ENCODE measurements at places on chromosomes 4 and X.

DNA sequence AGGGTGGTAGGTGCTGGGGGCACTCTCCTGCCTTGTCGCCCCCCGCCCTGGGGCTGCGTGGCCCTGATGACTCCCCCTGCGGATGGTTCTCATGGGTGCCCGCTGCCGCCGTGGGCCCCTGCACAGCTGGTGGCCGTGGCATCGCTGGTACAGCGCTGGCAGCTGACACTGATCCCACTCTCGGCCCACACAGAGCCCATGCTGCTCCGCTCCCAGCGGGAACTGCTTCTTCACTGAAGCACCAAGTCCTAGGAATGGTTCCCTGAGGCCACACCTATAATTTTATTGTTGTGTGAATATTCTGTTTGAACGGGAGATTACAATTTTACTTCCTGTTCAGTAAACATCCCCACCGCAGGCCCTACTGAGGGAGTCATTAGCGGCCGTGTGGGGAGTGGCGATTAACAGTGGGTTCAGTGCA lies 138.6 kb upstream of the NKX1-1 start:
- DNase-seq = no peak

GRCh38 chrX:24396931-24397279 lies 36.5 kb downstream of the SUPT20HL1 start:
- no peak for DNase-seq

DNA sequence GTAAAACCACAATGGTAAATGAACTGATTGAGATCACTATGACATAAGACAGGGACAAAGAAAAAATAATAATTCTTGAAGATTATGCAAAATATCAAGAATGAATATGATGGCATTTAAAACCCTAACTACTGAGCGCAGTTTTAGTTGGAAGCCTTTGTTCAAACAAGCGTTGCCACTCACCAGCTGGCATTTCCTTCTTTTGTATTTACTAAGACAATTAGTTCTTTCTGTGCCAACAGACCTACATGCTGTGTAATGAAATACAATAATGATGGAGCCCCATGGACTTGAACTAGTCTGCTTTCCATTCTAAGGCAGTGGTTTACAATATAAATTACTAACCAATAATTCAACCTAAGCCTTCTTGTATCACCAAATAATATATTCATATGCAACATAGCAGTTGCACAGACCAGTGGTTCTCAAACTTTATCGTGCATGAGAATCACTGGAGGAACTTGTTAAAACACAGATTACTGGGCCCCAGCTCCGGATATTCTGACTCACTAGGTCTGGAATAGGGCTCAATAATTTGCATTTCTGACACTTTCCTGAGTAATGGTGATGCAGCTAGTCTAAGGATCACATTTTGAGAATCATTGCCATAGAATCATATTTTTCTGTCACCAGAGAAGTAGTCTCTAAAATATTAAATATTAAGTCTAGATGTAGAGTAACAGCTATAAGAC lies 196.4 kb upstream of the MAGEB18 start:
- no peak for DNase-seq

DNA sequence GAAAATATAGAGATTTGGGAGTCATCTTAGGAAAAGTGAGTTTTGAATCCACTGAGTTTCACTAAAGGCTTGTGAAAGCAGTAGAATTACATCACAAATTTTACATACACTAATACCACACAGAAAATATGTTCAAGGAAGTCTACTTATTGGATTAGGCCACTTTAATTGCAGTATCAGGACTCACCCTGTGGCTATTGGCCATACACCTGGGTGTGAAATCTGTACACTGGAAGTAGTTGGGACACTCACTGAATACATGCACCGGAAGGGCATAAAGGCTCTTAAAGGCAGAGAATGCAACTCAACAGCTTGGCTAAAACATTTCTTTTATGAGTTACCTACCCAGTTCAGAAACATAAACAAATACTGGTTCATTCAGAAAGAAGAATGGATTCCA lies 19.8 kb downstream of the MAOB start:
- DNase-seq = no peak

DNA sequence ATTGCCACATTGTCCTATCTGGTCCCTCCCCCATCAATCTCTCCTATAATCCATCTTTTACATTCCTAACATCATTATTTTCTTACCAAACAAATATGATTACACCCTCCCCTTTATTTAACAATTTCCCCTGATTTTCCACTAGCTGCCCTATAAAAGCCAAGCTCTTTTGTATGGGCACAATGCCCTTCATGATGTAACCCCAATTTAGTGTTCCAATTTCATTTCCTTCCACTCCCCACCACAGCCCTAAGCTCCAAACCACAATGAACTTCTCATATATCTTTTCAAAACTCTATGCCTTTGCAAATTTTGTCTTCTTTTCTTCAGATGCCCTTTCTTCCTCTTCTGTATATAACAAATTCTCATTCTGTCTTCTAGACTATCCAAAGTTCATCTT lies 39.5 kb upstream of the PTPN13 start:
- DNase-seq = no peak

GRCh38 chrX:10577853-10578252 lies 42.5 kb downstream of the MID1 start:
- no peak for DNase-seq

- no peak for DNase-seq
These were observed 136.2 kb downstream of the PPP3CA start for GRCh38 chr4:101211146-101211553.

DNA sequence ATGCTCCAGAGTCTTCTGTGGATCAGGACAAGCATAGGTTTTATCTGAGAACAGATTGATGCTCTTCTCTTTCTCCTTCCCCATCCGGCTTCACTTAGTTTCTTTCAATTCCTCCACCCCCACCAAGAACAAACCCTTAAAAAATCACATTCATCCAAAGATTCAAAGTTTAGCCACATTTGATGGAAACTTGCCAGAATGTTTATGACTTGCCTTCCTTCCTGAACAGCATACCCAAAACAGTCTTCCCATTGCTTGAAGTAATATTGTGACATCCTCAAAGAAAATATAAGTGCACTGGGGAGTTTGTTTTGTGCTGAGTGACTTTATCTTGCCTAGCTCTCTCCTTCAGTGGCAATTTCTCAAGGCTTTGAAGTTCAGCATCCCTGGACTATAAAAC lies 83.0 kb downstream of the MAGEB17 start:
- no peak for DNase-seq

- no peak for DNase-seq
These were observed 70.0 kb upstream of the MSX1 start for GRCh38 chr4:4789462-4789861.

DNA sequence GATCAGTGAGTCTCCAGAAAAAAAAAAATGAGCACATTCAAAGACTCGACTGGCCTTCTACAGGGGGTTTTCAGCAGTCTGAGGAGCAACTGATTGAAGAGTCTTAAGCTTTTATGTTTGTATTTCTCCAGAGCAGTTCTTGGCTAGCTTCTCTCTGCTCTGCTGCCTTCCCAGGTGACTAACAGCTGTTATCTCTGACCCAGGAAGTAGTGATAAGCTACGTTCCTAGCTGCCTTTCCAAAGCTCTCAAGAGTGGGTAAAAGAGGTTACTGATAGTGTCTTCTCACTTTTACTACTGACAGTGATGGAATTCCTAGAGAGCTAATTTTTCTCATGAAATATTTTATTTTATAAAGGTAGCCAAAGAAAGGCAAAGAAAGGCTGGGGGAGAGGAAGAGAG lies 66.6 kb downstream of the ENOX2 start:
- no peak for DNase-seq

- no peak for DNase-seq
These were observed 67.1 kb downstream of the DOCK11 start for GRCh38 chrX:118562582-118563164.

- peak; percentile 37 for DNase-seq
These were observed 136.4 kb downstream of the ZNF674 start for GRCh38 chrX:46408553-46409407.

DNA sequence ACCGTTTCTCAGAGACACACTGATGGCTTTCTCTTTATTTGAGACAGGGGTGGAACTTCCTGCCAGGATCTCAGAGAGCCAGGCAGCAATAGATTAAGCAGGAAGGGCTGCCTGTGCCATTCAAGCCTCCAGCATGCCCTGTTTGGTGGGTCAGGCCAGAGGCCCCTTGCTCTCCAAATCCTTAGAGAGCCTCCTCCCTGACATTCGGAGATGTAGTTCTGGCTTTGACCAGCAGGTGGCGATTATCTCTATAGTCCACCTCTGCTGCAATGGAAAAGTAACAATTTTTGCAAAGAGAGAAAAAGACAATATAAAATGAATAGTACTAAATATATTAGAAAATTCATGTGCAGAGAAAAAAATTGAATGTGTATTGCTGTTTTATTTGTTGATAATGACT lies 93.9 kb downstream of the NXF2B start:
- peak; percentile 30 for DNase-seq

GRCh38 chrX:15911734-15912550 lies 57.3 kb upstream of the AP1S2 start:
- DNase-seq = no peak

GRCh38 chrX:134423606-134424005 lies 36.4 kb upstream of the HPRT1 start:
- DNase-seq = no peak

DNA sequence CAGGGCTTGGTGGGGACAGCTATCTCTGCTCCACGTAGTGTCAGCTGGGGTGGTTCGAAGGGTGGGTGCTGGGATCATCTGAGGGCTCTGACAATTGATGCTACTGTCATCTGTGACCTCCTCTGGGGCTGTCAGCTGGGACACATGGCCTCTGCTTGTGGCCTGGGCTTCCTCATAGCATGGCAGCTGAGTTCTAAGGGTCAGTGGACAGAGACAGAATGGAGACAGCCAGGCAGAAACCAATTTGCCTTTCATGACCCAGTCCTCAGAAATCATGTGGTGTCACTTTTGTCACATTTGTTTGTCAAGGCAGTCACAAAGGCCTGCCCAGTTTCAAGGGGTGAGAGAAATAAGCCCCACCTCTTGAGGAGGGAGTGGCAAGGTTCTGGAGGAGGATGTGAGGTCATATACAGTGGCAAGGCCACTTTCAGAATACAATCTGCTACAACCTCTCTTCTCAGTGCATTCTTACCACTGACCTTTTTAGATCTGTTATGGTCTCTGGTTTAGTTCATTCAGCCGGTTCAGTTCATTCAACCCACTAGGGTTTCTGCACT lies 103.6 kb upstream of the BCOR start:
- DNase-seq = no peak

GRCh38 chr4:100826808-100827548 lies 309.2 kb upstream of the EMCN start:
- DNase-seq = no peak
